NCI-H1105 (cell line): ENCODE measurements at places on chromosomes 16 and 17.

GRCh38 chr17:80777274-80777673 is 214.4 kb upstream of the CHMP6 start:
- DNase-seq: no peak

- peak; percentile 78 for DNase-seq
These were observed 7.1 kb upstream of the TEX19 start for GRCh38 chr17:82351713-82352488.

GRCh38 chr17:46796524-46796923 is 22.0 kb downstream of the WNT3 start:
- no peak for DNase-seq

DNA sequence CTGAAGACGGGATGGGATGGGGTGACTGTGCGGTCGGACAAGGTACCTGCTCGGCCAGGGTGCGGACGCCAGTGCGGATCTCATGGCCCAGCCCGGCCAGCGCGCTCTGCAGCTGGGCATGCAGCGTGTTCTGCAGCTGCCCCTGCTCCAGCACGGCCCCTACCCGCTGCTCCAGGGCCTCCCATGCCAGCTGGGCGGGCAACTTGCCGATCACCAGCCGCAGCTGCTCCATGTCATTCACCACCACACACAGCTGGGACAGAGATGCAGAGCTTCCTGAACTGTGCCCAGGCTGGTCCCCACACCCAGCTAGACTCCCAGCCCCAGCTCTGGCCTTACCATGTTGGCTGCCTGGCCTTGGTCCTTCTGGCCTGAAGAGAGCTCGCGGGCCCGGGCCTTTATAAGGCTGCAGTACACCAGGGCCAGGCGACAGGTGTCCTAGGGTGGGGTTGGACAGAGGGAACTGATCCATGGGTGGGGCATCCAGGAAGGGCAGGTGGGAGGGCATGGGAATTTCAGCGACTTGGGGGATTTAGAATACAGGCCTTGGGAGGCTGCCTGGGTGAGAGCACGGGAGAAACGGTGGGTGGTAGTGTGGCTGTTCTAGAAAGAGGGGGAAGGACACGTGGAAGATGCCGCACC is 9.8 kb downstream of the UNC13D start:
- DNase-seq: no peak

DNA sequence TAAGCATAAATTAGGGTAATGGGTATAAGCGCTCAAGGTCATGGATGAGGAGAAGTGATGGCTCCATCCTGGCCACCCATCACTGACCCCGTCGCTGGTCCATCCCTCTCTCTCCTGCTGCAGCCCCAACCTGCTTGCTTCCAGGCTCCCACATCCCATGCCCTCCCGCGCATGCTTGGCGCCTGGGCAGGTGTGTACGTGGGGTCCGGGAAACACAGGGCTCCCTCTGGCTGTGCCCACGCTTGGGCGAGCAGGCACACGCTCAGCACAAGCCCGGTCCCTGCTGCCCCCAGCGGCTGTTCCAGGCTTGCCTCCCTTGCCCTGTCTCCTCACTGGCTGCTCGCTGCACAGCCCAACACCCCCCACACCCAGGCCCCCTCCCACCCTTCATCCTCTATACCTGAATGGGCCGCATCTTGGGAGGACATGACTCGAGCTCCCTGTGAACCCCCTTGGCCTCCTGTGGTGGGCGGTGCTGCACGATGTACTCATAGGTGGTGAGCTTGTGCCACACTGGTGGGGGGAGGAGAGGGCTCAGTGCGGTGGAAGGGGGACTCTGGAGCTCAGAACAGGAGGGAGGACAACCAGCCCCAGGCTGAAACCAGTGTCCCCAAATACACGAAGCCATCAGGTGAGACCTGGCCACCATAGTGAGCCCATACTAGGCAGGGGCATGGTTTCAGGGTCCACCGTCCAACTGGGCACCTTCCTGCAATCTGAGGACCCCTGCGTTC is 4.7 kb upstream of the TPPP3 start:
- no peak for DNase-seq

DNA sequence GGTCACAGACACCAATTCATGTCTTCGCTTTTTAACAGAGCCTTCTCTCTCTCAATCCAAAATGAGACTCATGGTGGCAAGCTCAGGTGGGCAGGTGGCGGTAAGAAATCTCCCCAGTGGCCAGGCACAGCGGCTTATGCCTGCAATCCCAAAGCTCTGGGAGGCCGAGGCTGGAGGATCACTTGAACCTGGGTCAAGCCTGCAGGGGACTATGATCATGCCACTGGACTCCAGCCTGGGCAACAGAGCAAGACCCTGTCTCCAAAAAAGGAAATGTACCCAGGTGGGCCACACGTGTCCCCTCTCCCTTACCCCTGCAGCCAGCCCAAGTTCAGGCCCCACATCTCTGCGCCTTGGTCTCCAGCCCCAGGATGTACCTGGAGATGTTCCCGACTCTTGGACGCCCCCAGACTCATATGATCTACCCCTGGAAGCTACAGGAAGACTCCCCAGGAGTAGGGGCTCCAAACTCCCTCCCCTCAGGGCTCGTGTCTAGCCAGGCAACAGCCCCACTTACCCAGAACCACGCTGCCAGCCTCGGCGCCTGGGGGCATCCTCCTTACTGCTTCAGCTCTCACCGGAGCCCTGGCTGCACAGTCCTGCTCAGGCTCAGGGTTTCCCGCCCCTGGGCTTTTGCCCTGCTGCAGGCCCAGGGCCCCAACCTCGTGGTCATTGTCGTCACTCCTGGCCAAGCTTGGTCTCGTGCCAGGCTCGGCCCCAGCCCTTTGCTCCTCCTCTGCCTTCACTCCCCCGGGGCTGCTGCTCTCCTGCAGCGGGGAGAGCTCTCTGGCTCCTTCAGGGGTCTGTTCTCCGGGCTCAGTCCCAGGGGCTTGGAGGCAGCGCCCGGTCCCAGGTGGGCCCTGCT is 16.2 kb downstream of the MYLK3 start:
- no peak for DNase-seq

- no peak for DNase-seq
These were observed 30.9 kb downstream of the GLG1 start for GRCh38 chr16:74575807-74576643.

GRCh38 chr16:48498769-48499631 is 111.0 kb downstream of the N4BP1 start:
- peak; percentile 10 for DNase-seq

- DNase-seq: no peak
These were observed 796.2 kb upstream of the RBFOX1 start for GRCh38 chr16:6536411-6536810.

- no peak for DNase-seq
These were observed 20.9 kb upstream of the NSRP1 start for GRCh38 chr17:30095507-30096244.

- DNase-seq: no peak
These were observed 28.9 kb downstream of the CDRT15 start for GRCh38 chr17:14207791-14208190.

- DNase-seq: no peak
These were observed 18.3 kb upstream of the WFIKKN2 start for GRCh38 chr17:50816771-50817751.

- no peak for DNase-seq
These were observed 30.5 kb upstream of the NKD1 start for GRCh38 chr16:50517450-50518252.

DNA sequence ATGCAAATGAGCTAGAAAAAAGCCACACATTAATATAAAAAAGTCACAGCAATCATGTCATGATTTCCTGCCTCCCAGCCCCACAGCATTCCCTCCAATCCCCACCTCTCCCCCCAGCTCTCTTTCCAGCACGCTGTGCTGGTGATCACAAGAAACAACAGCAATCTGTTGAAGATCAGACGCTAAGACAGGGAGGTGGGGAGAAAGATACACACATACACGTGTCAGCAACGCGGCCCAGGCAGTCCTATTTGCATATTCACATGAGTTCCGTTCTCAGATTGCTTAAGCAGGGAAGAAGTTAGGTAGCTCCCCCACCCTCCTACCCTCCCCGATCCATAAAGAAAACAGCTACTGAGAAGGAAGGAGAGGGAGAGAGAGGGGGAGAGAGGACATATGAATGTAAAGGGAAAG is 405.5 kb upstream of the PSMD7 start:
- no peak for DNase-seq

DNA sequence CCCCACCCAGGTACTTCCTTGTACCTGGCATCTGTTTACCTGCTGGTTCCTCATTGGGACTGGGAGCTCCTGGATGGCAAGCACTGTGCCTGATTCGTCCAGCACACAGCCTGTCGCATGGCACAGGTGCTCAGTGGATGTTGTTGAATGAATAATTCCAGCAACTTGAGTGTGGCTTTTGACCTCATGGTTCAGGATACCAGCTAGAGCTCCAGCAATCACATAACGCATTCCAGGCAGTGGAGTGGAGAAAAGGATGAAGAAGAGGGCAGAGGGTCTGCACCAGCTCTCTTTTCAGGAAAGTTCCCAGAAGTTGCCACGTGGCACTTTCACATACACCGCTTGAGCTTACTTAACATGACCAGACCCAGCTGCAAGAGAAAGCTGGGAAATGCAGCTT is 1.3 kb upstream of the CAMKK1 start:
- no peak for DNase-seq

DNA sequence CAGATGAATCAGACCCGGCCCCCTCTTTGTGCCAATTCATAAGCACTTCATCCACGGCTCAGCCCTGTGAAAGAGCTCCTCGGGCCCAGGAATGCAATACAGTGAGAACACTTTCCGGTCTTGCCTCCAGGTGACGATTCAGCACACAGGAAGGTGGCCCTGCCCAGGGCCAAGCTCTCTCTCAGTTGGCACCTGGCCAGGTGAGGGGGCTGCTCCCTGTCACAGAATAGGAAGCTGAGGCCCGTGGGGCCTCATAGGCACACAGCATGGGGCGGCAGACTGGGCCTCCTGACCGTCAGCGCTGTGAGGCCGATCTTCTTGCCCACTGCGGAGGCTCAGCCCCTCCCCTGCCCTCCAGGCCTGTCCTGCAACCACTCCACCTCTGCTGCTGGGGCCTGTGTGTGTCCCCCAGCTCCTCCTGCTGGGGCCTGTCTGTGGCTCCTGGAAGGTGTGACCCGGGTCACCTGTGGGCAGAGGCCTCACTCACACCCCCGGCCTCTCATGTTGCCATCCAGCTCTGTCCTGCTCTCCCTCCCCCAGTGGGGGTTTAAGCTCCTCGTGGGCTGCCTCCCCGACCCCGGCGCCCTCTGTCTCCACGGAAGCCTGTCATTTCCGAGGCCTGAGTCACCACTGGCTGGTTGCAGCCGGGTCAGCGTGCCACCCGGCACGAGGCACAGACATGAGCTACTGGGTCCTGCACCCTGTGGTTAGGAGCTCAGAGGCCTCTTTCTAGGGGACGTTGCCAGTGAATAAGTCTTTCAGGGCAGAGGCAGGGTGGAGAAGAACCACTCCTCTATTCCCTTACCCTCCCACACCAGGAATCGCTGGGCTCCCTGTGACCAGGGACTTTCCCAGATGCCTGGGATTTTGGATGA is 114.4 kb downstream of the SEC14L1 start:
- DNase-seq: no peak

DNA sequence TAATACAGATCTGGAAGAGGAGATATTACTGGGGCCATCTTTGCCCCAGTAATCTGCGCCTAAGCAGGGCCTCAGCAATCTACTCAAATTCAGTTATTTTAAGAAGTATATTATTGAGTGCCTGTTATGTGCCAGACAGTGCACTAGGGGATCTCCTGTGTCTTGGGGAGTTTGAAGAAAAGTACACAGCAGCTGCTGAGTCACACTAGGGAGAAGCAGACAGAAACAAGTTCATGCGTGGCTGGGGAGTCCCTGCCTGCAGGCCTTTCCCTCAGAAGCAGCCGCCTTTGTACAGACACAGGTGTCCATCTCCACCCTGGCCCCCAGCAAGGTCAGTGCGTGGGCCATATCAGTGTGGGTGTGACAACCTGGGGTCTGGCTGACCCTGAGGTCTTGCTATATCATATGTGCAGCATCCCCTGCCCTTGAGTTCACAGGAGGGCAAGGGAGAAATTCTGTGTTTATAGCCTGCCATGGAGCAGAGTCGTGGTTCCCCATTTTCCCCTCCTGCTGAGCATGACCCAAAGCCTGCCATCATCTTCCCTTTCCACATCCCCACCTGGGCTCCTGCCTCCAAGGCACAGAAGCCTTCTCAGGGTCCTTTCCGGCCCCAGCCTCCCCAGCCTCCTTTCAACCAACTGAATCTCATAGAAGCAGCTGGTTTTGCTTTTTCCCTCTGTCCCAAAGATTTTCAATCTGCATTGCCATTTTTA is 229.9 kb upstream of the SDK2 start:
- DNase-seq: no peak

DNA sequence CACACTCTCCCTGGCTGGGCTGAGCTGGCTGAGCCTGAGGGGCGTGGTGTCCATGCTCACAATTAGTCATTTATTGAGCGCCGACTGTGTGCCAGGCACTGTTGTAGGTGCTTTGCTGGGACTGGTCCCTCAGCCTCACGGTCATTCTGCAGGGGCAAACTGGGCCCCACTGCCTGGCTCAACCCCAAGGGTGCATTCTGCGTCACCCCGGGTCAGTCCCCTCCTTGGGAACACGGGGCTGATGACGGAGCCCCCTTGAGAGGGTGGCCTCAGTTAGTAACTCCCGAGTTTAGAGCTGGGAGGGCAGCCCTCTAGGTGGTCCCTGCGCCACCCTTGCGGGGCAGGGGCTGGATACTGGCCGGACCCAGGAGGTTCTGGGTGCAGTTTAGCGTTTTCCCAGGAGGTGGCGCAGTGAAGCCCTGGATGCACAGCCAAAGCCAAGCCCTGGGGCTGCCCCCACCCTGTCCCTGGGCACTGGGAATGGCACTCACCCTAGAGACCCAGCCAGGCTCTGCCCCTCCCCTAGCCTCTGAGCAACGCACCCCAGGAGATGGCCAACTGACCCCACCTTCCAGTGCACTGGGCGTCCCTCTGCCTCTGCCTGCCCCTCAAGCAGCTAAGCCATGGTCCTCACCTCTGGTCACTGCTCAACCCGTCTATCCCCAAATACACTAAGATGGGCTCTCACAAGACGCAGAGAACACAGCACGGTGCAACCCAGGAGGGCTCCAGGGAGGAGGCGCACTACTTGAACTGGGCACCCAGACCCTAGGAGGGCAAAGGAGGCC is 243.2 kb upstream of the GSE1 start:
- no peak for DNase-seq

DNA sequence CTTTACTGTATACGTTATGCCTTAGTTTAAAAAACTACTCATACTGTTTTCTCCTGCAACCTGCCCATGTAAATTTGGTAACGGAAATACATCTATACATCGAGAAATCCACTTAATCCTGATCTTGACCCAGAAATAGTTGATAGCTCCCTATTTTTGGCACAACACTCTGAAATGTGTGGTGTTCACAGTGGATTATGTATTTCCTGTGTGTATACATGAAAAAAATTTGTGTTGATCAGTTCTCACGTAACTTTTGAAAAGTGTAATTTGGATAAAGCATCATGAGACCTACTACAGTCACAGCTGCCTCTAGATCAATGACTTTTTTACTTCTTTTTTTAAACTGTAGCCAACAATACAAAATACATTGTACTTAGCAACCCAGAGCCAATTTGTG is 90.7 kb downstream of the VMP1 start:
- no peak for DNase-seq

GRCh38 chr16:60107437-60107836 is 1373.3 kb upstream of the GOT2 start:
- DNase-seq: no peak

DNA sequence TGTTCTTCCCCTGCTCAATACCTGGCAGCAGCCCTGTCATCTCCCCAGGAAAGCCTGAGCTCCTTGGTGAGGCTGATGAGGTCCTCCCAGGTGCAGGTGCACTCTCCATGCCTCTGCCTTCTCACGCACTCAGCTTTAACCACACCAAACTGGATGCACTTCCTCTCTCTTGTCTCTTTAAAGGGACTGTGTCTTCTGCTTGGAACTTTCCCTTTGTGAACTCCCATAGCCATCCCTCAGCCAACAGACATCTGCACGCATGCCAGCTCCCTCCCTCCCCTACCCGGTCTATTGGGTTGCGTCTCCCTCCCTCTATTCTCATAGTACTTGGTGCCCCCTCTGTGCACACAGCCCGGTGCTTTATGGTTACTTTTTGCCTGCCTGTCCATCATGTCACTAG is 231.2 kb downstream of the MSI2 start:
- no peak for DNase-seq
